Suppressor macrophage (primary cell): ENCODE measurements at places on chromosomes 11 and 22.

GRCh38 chr22:40030026-40030757, 35.4 kb downstream of the FAM83F start:
- DNase-seq = no peak

DNA sequence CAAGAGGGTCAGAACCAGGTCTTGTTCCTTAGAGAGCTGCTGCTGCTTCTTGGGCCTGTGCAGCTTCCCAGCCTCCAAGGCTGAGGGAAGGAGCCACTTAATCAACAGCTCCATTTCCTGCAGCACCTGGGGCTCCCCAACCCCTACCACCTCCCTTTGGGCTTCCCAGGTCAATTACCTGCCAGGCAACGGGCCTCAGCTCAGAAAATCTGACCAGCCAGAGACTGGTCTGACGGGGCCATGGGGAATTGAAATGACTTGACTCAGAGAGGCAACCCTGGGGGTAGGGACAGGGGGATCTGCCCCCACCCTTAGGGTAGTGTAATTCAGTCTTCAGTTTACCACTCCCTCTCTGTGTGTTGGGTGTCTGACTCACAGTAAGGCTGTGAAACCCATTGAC, 4.7 kb upstream of the MAJIN start:
- no peak for DNase-seq

DNA sequence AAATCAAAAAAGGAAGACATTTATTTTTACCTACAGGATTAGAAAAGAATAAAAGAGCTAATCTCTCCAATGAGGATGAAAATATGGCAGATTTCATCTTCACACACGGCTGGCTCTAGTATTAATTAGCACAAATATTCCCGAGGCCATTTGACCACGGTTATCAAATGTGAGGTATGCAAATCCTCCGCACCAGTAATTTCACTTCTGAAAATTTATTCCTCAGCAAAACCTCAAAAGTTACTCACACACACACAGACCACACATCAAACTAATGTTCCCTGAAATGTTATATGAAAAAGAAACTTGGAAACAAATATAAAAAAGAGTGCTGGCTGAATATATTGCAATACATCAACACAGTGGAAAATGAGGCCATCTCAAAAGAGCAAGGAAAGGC, 32.8 kb downstream of the CELSR1 start:
- no peak for DNase-seq

- DNase-seq = peak; percentile 61
These were observed 4.6 kb downstream of the ETS1 start for GRCh38 chr11:128582496-128583366.

DNA sequence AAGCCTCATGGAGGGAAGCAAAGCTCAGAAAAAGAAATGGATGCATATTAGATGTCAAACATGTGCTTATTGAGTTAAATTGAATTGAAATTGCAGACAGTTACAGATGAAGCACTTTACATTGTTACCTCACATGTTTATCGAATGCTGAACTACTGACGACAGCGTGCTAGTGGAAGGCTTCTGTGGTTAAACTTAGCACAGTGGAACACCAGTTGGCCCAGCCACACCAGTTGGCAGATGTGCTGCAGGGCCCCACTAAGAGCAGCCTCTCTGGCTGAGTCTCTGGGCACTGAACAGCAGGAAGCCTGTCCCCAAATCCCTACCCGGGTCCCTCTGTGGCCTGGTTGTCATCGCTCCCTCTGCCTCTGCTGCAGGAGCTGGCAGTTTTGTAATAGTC, 242.1 kb downstream of the NTM start:
- no peak for DNase-seq

DNA sequence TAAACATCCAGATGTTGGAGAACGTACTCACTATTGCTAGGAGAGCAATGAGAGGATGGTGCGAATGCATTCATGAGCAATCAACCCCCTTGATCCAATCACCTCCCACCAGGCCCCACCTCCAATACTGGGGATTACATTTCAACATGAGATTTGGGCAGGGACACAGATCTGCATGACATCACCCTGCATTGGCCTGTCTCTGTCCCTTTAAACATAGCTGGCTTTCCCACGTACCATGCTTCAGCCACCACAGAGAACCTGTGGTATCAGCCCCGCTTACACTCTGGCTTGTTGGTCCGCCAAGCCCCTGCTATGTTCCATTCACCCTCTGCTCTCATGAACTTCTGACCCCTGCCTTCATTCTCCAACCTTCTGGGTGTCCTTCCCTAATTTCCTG, 157.5 kb upstream of the E2F8 start:
- no peak for DNase-seq

DNA sequence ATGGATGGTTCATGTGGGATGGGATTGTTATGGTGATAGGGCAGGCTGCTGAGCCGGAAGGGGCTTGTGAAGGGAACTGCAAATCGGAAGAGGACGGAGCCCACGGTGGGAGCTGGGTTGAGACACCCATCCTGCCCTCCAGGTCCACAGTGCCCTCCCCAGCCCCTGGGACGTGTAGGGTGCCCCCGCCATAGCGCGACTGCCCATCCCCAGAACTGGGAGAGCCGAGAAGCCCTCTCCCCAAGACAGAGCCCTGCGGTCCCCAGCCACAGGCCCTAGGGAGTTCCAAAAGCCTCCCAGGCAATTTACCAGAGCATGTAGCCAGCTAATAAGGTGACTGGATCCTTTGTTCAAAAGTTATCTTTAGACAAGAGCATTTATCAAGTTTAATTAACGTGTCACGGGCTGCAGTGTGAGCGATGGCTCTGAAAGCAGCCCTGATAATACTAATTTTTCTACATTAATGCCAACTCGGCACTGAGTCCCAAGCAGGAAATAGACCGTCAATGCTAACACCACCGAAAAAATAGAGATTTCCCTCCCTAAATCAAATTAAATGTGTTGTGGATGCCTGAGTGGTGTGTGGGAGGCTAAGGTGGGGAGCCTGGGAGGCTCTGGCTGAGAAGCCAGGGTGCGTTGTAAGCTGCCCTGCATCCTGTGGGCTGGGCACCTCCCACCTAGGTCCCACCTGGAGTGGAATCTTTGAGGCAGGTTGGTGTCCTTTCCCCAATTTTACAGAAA, 76.8 kb upstream of the RTL6 start:
- no peak for DNase-seq

GRCh38 chr22:20019661-20020532, 1.0 kb upstream of the TANGO2 start:
- DNase-seq = no peak

- no peak for DNase-seq
These were observed 404.3 kb upstream of the TENM4 start for GRCh38 chr11:79845002-79845709.

DNA sequence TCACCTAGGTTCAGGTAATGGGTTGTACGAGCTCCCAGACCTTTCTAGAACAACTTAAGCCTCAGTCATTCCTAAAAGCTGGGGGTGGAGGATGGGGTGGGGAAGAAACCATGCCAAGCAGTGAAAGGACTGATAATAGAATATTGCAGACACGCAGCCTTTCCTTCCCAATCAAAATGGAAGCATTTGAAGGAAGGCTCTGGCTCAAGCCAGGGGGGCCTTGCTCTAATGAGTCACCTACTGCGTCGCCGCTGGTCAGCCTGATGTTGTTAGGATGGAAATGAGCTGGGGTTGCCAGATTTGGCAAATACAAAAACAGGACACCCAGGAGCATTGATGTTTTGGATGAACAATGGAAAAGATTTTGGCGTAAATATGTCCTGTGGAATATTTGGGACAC, 6.2 kb downstream of the SYT12 start:
- no peak for DNase-seq

DNA sequence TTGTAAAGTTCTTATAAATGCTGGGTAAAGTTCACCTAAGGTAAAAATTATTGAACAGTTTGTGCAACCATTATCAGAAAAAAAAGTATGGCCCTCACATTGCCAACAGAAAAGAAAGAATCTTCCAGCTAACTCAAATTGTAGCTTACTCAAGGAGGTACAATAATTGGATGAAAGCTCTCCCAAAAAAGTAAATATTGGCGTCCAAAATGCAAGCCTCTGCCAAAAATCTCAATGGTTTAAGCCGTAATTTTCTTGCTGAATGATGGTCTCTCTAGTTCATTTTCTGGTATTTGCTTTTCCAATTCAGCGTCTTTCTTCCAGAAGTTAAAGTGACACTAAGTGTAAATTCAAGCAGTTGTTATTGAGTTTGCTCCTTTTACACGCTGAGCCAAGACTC, 727.3 kb downstream of the LRRC4C start:
- no peak for DNase-seq

DNA sequence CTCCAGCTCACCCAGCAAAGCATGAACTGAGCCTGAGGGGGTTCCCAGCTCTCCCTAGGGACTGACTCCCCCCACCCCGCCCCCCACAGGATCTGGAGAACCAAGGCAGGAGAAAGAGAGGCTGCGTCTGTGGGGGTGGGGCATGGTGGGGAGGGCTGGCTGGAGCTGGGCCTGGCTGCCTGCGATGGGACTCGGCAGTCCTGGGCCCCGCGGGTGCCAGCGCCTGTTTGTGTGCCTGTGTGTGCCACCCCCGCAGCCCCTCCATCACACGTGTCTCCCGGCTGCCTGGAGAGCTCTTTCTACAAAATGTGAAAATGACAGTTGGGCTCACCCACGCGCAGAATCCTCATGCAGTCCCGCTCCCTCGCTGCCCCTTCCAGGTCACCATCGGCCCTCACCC, 46.8 kb downstream of the CACNA1I start:
- no peak for DNase-seq

DNA sequence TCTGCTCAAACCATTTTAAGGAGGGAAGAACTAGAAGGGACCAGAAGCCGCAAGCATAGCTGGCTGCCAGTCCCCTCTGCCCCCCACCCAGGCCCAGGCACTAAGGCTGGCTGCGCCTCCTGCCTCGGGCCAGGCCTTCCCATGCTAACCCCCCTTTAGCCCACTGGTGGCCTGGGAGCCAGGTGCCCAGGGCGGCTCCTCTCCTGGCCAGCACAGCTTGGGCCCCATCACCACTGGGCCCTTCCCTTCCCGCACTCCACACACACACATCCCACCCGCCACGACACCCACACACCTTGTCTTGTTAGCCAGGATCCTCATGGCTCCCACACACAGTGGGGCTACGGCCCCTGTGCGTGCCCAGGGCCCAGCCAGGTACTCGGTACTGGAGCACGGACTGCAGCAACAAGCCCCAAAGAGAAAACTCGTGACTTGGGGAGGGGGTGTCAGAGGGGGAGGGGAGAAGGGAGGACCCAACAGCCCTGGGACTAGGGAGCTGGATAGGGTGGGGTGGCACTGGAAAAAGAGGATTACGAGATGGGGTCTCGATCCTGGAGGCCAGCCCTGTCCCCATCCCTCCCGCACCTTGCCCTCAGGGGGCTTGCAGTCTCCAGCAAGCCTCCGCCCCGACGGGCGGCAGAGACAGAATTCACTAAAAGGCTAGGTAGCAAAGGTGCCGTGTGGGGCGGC, 16.0 kb downstream of the BCL9L start:
- no peak for DNase-seq

DNA sequence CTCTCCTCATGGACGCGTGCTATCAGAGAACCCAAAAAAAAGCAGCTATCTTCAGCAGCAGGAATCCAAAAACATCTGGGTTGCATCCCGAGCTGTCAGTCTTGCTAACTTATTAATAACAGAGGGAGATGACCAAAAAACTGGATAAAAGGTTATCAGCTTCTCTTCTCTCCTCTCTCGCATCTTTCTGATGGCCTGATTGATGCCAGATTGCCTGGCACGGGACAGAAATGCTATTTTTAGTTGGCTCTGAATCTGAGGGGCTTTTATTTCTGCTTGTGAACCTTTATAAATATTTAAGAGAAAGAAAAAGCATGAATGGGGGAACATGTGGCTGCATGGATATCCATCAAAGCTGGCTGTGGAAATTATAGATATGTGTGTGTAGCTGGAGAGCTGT, 230.3 kb downstream of the ETS1 start:
- DNase-seq = no peak

DNA sequence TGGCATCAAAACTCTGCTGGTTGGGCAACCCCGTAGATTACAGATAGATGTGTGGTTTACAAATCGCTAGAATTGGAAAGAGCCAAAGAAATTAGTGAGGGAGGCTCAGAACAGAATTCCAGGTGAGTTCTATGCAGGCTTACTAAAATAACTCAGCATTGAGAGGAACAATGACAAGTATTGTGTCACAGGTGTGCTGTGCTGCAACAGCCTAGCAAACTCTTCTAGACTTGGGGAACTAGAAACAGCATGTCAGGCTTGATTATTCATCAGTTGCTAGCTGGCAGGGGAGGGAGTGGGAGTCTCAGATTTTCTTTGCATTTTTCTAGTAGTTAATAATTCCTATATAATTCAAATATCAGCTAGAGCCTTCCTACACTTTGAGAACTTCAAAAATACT, 26.3 kb upstream of the RASD2 start:
- no peak for DNase-seq

DNA sequence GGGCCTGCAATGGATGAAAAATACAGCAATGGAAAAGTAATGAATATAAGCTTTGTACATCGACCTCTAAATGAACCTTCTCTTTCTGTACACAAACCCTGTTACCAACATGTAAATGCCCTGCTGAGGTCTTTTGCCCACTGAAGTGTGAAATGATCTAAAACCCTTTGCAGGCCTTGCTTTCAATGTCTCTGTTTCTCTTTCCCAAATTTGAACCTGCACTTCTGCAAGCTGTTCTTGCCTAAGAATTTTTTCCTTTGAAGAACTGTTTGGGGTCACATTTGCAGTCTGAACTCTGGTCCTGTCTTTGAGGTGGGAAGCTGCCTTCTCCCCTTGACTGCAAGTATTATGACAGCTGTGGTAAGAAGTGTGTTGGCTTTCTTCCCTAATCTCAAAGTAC, 1237.1 kb downstream of the FAM181B start:
- DNase-seq = no peak

GRCh38 chr11:124147951-124148350, 32.7 kb downstream of the VWA5A start:
- no peak for DNase-seq

GRCh38 chr11:26131406-26131805, 200.5 kb upstream of the ANO3 start:
- DNase-seq = no peak

- DNase-seq = no peak
These were observed 265.5 kb downstream of the CTTN start for GRCh38 chr11:70663815-70664214.

- DNase-seq = no peak
These were observed 585.8 kb downstream of the BUD13 start for GRCh38 chr11:116187026-116187425.

DNA sequence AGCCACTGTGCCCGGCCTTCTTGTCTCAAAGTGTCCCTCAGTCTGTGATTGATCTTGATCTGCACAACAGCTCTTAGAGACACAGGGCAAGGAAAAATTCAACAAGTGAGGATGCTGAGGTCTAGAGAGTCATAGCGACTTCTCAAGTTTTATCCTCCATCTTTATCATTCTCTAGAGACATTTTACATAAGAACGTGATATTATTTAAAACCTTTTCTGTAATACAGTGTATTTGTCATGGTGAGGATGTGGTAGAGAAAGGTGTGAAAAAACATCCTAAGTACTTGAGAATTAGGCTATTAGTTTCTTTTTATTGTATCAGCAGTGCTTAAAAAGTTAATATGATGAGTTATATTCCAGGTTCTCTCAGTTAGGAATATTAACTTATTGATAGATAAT, 50.2 kb downstream of the EMSY start:
- no peak for DNase-seq

- DNase-seq = no peak
These were observed at the start of gene NXPE2 for GRCh38 chr11:114678125-114679036. TSS of gene NXPE2 (plus strand) at chr11:114678527. CDS start at chr11:114678576, 49 bp downstream.
